GM12878 (cell line): ENCODE measurements at places on chromosomes 13 and 19. TPM values are rescaled to one million over a fixed set of nuclear protein-coding genes. Genes with fewer than 3 reads are reported as not detected.

The PEX11G gene
- total RNA-seq = 1.0 and 1.8 TPM in 2 replicates

The CGB7 gene
- not detected in 2 replicates for total RNA-seq

DNA sequence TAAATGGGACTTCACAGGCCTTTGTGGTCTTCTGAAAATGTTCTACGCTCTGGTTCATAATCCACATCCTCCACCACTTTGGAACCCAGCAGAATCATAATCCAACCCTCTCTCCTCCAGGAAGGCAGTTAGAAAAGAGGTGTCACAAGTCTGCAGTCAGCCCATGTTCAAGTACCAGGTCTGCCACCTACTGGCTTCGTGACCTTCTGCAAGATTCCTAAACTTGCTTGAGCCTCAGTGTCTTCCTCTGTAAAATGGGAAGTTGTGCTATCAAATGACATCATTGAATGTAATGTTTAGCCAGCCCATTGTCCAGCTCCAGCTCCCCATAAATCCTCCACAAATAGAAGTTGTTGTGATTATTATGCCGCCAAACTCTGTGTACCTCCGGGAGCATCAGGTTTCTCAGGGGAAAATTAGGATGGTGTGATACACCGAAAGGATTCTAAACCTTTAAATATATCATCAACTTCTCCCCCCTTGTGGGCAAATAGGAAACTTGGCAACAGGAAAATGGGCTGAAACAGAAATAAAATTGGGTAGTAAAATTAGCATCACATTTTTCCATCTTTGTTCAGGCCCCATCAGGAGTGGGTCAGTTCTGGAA lies 109.7 kb downstream of the NUFIP1 start:
- DNase-seq = peak; percentile 8

- DNase-seq = no peak
These were observed 316.3 kb downstream of the DLEU7 start for GRCh38 chr13:50527188-50527587.

DNA sequence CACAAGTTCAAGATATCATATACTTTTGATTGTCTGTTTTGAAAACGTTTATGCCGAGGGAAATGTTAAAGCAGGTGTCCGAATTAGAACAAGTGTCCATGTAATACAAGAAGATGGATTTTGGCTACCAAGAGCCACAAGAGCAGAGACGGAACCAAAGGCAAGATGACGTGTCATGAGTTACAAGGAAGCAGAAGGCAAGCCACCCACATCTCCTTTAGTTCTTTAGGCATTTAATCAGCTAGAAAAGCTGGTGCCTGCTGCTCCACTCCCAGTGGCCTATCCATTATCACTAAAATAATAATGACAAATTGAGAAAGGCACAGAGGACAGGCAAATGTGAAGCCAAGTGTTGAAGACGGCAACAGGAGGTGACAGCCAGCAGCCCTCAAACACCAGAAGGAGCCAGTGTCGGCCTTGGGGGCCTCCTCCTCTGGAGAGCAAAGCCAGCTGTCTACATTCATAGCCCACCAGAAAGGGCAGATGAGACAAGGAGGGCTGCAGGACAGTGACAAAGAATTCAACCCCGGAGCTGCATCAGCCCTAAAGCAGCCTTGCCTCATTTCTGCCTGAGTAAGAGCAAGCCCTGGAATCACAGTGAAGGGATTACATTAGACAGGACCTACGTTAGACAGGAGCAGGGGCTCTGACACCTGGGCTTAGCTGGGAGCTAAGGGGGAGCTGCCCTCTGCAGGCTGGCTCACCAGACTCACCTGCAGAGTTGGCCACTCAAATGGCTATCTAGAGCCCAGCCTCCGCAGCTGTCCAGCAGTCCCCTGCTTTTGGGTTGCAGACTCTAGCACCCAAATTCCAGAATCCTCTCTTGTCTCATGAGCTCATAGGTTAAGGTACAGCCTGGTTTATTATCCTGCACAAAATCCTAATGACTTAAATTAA lies 569.9 kb downstream of the UQCRFS1 start:
- DNase-seq = no peak

- DNase-seq = no peak
These were observed 562.1 kb upstream of the PCDH9 start for GRCh38 chr13:67792151-67792676.

- DNase-seq = no peak
These were observed 7.9 kb upstream of the LINGO3 start for GRCh38 chr19:2315818-2316353.

The OBI1 gene
- 19.1 and 20.0 TPM in 2 replicates for total RNA-seq

DNA sequence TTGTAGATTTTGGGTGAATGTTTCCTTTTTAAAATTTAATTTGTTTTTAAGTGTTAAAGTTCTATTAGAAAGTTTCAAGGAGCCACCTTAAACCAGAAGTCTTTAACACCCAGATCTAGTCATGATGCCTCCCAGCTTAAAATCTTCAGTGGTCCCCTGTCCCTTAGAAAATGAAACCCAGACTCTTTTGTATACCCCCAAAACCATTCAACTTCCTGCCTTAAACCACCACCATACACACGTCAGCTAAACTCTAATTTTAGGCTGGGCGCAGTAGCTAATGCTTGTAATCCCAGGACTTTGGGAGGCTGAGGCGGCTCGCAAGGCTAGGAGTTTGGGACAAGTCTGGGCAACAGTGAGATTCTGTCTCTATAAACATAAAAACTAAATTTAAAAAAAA lies 37.9 kb downstream of the N4BP2L1 start:
- DNase-seq = no peak

GRCh38 chr19:46411925-46412649 lies 1.3 kb downstream of the CCDC8 start:
- no peak for DNase-seq

GRCh38 chr13:99736541-99736940 lies 235.0 kb downstream of the ZIC5 start:
- no peak for DNase-seq

DNA sequence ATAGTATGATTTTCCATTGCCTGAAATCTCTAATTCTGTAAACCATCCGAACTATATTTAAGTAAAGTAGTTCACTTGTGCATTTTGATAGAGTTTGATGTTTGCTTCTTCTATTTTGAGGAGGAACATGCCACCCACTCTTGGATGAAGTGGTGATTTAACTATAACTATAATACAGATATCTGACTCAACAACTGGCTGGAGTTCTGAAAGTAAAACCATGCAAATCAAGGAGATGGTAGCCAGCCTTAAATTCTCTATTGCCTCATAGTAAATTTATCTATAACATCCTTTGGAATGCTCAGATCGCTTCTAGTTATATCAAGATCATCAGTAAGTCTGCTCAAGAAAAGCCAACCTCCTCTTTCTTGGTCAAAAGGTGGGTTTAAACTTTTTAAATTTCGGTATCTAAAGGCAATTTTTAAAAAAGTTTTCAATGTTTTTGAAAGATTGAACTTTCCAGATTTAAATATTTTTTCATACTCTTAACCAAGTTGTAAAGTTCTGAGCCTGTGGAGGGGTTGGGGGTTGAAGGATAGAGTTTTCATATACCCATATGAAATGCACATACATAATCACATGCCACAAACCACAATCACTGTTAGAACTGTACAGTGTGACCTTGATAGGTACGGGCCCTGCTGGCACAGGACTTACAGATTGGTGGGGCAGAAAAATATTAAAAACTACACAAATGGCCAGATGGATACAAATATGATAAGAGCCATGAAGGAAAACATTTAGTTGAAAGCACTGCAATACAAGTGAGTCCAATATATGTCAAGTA lies 90.5 kb upstream of the RFC3 start:
- DNase-seq = no peak

DNA sequence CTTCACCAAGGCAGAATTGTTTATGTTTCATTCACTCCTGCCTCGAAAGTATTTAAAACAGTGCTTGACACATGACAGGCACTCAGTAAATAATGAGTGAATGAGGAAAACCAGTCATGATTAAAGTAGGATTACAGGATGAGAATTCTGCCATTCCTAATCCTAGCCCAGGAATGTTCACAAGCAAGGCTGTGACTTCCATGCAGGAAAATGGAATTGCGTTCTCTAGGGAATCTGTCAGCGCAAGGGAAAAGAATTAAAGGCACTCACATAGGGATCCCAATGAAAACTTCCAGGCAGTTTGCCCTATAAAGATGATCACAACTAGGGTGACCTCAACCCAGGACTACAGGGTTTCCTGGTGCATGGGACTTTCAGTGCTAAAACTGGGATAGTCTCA lies 143.4 kb downstream of the CYSLTR2 start:
- DNase-seq = no peak

The GNG7 gene
- total RNA-seq = 13.6 and 14.0 TPM in 2 replicates

- no peak for DNase-seq
These were observed 7.7 kb upstream of the TEX26 start for GRCh38 chr13:30924721-30925120.

The GPI gene
- 389 and 390 TPM in 2 replicates for total RNA-seq

DNA sequence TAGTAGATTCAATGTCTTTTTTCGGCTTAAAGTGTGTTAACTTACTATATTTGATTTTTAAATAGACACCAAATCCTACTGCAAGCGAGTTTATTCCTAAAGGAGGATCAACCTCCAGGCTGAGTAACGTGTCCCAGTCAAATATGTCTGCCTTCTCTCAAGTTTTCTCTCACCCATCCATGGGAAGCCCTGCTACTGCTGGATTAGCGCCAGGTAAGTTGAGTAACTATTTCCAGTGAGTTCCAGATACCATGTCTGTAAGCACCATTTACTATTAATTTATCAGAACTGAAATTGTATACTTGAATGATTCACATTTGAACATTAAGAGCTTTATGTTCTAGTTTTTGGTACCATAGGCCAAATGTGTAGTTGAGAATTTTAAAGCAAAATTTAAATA lies 81.8 kb downstream of the PAN3 start:
- no peak for DNase-seq

The RFPL4AL1 gene
- total RNA-seq = not detected in 2 replicates

- no peak for DNase-seq
These were observed 84.3 kb downstream of the IER2 start for GRCh38 chr19:13234518-13234917.

- no peak for DNase-seq
These were observed 31.5 kb downstream of the ABCC4 start for GRCh38 chr13:95269756-95270155.

- DNase-seq = no peak
These were observed 4.6 kb downstream of the TMC4 start for GRCh38 chr19:54168174-54168917.

GRCh38 chr19:4444765-4445741 lies 12.5 kb downstream of the UBXN6 start:
- DNase-seq = no peak

The COL5A3 gene
- 0.18 and 0.19 TPM in 2 replicates for total RNA-seq

- DNase-seq = no peak
These were observed 204.5 kb upstream of the ATXN8OS start for GRCh38 chr13:69903081-69903480.

The ZNF610 gene
- 0.64 and 1.2 TPM in 2 replicates for total RNA-seq

DNA sequence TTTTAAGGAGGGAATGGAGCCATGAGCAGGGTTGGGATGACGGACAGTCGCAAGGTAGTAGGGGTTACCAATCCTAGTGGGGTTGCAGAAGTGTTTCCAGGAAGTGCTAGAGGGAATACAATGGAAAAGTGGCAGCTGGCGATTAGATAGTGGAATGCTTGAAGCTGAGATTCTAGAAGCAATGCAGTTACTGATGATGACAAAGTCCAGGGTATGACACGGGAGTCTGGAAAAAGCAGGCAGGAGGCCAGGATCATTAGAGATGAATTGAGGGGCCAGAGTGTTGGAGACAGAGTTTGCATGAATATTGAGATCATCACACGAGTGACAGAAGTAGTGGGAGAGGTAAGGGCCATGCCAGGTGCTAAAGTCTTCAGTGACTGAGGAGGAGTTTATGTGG lies 17.3 kb upstream of the KL start:
- DNase-seq = no peak

- DNase-seq = no peak
These were observed 525.0 kb upstream of the SLITRK6 start for GRCh38 chr13:86324191-86324590.

The PLIN4 gene
- total RNA-seq = 0.08 and 0.10 TPM in 2 replicates

DNA sequence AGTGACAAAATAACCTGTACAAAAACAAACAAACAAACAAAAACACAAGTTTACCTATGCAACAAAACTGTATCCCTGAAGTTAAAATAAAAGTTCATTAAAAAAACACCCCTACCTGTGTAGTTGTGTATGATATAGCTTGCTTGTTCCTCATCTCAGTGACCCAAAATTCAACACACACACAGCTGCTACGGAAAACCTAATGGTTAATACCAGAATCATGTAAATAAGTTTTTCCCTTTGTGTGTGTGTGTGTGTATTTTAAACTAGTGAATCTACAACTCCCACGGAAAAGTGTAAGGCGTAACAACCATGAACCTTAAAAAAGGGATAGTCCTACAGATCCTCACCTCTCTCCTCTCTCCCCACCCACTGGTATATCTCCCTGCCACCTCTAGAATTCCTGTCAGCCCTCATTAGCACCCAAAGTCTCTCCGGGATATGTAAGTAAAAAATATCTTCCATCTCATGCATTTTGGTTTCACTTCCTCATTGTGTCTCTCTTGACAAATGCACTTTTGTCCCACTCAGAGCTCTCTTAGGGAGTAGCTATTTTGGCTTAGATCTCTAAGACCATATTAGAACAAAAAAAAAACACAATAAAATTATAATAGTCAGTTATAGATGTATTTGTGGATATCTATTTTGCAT lies 2236.5 kb downstream of the PCDH9 start:
- DNase-seq = peak; percentile 5

- no peak for DNase-seq
These were observed 70.1 kb downstream of the CAB39L start for GRCh38 chr13:49373716-49374115.

DNA sequence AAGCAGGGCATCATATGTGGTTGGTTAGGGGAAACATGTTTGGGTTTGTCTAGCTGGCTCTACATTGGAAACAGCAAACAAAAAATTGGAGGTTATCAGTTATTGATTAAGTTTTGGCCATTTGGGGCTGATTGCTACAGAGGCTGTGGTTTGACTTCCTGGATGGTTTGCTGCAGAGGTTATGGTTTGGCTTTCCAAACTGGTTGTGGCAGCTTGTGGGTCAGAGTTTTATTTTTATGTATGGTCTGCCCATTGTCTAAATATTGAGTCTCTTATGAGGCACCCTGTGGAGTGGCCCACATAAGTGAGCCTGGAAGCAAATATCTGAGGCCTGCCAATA lies 261.6 kb downstream of the GPC5 start:
- no peak for DNase-seq

GRCh38 chr13:49610176-49610575 lies 18.1 kb upstream of the ARL11 start:
- no peak for DNase-seq

DNA sequence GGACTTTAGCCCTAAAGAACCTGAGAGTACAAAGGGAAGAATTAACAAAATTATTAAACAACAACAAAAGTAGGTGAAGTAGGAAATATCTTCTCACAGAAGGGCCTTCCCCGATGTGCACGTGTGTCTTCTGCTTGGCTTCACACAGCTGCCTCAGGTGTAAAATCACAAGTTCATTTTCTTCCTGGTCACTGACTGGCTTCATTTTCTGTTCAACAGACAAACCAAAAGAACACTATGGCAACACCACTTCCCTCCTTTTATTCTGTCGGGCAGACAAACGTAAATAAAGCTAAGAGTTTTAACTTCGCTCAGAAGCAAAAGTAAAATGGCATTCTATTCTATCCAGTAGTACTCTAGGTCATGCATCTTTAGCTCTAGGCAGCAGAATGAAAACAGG lies 140.9 kb downstream of the TBC1D4 start:
- DNase-seq = no peak

The ZNF235 gene
- total RNA-seq = 3.9 and 4.8 TPM in 2 replicates

The NCR1 gene
- not detected in 2 replicates for total RNA-seq
